ENCODE measurements at places on chromosomes 1 and 21. TPM values are rescaled to one million over a fixed set of nuclear protein-coding genes. Genes with fewer than 3 reads are reported as not detected.

ANKRD34A gene
- total RNA-seq, result 0.94 TPM

KRTAP11-1 gene
- not detected for total RNA-seq

CSF3R gene
- total RNA-seq, result 10.0 TPM

DNA sequence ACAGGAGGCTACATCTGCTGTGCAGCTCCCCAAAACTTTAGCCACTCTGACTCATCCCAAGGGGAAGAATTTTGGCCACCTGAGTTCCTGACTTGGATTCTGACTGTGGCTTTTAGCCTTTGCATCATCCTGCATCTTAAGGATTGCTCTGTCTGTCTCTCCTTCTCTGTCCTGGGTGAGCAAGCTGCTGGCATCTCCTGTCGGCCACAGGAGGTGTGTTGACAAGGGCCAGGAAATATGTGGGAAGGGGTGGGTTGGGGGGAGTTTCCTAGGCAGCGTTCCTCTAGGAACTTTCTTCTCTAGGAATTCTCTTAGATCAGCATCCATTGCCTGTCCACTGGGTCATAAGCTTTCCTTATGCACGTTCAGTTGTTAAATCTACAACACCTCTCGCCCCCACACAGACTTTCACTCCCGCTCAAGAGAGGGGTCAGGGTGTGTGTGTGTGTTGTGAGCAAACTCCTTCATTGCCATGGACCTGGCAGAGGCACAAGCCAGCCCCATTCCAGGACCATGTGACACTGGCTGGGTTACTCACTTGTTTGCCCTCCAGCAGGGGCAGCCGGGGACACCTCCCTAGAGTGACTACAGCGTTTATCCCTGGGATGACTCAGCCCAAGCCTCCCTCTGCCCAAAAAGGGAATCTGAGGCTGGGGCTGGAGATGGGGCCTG lies 145.0 kb upstream of the DUSP10 start:
- peak; percentile 77 for DNase-seq

DNA sequence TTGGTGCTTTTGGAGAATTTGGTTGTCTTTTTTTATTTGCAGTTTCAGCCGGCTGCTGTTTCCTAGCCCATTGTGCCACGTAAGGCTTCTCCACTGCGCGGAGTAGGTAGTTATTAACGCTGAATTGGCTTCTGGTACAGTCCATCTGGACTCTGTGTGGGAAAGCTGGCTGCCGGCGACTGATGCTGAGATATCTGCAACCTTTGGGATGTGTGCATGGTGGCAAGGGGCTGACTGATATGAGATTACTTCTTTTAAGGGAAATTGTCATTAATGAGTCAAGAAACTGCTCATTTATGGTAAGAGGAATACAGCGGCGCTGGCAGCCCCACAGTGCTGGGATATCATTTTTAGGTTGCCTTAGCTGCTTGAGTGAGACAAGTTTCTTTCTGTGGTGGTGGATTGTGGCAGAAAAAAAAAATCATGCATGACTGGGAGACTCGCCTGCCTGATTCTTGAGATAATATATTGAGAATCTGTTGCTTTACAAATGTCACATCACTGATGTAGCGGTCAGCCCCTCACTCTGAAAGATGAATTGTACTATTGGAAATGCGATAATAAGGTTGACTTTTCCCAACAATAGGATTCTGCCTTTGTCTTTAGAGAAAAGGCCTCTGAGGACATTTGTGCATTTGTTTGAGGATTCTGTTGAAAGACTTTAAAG lies 2.5 kb upstream of the ELAVL4 start:
- DNase-seq, result no peak

DNA sequence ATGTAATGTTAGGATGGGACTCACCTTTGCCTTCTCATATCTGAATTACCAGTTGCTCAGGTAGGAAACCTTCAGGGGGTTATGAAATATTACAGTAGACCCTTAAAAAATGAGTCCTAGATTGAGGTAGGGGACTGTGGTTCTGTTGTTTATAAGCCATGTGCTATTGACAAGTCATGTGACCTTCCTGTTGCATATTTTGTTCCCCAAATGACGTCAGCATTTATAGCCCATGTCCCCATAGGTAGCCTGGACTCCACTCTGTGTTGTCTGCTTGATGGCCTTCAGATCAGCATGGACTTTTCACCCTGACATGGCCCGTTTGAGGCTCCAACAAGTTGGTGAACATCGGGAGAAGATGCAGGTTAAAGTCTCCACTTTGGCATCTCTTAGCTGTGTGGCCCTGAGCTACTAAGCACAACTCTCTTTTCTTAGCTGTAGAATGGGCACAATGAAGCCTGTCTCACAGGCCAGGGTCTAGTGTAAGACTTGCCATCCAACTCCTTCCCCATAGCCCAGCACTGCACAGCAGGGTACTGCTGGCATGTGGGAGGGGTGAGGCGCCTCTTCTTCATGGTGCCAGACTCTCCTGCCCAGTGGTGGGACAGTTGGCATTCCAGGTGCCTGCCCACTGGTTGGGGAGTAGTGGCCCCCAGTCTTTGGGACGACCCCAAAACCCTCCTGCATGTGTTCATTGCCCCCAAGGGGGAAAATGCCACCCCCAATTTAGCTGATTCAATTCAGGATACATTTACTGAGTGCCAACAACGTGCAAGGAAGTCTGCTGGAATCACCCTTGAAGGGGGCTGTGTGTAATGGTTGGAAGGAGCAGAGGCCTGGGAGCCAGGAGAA lies 36.1 kb upstream of the TTC22 start:
- no peak for DNase-seq

DNA sequence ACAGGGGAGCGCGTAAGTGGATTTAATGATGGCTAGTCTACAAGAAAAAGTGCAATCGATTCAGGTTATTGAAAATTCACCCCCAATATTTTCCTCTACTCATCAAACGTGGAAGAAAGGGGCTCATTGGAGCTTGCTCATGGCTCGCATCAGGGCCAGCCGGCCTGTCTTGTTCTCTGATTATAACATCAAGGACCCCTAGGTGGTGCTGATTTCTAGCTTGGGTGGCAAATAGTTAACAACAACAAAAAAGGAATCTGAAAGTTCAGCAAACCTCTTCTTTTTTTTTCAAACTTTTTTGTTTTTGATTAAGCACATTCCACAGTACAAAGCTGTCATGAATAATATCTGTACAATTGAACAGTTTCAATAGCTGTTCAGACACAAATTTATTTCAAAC lies 35.8 kb upstream of the SOD1 start:
- no peak for DNase-seq

DNA sequence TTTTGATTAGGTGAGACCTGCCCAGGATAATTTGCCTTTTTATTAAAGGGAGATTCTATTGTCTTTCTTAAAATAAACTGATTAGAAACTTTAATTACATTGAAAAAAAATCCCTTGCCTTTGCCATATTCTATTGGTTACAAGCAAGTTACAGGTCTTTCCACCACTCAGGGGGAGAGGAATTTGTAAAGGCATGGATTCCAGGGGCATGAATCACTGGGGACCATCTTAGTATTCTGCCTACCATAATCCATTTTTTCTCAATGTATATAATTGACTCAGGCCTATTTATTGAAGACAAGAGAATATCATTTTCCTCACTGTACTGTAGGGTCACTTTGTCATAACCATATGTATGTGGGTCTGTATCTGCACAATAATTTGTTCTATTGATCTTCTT lies 124.3 kb upstream of the PDE4B start:
- DNase-seq, result no peak

- DNase-seq, result no peak
These were observed 2.1 kb upstream of the ATXN7L2 start for GRCh38 chr1:109481646-109482045.

DNA sequence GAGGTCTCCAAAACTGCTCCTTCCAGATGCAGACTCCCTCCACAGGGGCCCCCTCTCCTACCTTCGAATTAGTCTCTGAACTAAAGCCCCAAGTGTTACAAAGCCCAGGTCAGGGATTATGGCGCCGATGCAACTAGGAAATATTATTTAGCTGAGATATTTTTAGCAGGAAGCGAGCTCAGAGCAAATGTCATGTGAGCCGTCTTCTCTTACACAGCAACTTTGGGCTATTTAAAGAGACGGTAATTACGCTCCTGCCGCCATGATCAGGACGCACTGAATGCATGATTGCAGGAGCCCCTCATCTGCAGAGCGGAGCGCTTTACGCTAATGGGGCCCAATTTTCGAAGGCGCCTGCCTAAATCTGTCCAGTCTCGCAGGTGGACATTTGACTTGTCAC lies 55.3 kb upstream of the TARDBP start:
- no peak for DNase-seq

DNA sequence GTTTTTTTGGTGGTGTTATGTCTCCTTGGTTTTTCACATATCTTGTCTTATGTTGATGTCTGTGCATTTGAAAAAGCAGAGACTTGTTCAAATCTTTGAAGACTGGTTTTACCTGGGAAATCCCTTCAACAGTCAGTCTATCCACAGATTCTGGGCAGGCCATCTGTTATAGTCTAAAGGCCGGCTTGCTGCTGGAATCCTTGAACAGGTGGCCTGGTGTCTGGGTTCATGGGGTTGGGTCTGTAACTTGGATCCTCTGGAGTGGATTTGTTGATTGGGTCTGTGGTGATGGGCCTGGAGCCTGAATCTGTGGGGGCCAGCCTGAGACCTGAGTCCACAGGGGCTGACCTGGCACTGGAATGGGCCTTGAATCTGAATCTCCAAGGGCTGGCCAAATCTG lies 12.2 kb downstream of the LORICRIN start:
- DNase-seq, result no peak

GRCh38 chr1:209689477-209689876 lies 14.3 kb downstream of the G0S2 start:
- no peak for DNase-seq

- no peak for DNase-seq
These were observed 9.5 kb downstream of the KDM4A start for GRCh38 chr1:43659212-43660166.
